ENCODE measurements at places on chromosomes 1 and 21. TPM values are rescaled to one million over a fixed set of nuclear protein-coding genes. Genes with fewer than 3 reads are reported as not detected.

- peaks cover 5% of the 10 kb centered on the region for H3K4me1 ChIP-seq
- H3K27me3 ChIP-seq, result no peaks in the 10 kb centered on the region
- no peak overlapping the region for H3K27ac ChIP-seq
- peaks cover 40% of the 10 kb centered on the region for H3K36me3 ChIP-seq
- peak overlapping the region; percentile 98 for H3K4me3 ChIP-seq
These were observed 1.2 kb downstream of the ETV3 start for GRCh38 chr1:157137046-157137407.

- H3K4me1 ChIP-seq, result no peaks in the 10 kb centered on the region
- H3K27ac ChIP-seq, result no peak overlapping the region
- no peak for DNase-seq
- H3K4me3 ChIP-seq, result no peak overlapping the region
These were observed 1078.5 kb upstream of the ADGRL4 start for GRCh38 chr1:80085067-80085466.

Gene RYR2
- 15.2 TPM for total RNA-seq

Gene NUP210L
- not detected for total RNA-seq

Gene MEGF6
- total RNA-seq, result 194 TPM

Gene KIFAP3
- total RNA-seq, result 12.6 TPM

DNA sequence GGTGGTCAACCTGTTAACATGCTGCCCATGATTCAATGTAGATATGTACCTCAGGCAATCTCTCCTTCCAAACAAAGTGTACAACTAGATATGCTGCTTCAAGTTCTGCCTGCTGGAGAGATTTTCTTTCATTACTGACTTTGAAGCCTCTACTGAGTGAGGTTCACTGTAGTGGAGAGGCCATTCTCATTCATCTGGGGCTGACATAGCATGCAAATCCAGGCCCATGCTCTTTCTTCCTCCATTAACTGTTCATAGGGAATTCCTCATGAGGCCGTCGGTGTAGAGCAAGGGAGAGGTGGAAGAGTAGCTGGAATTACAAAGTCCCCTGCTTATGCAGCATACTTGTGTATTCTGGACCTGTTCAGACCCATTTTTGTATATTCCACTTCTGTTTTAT, 38.6 kb downstream of the VANGL2 start:
- H3K4me3 ChIP-seq, result no peak overlapping the region
- no peaks in the 10 kb centered on the region for H3K27me3 ChIP-seq
- DNase-seq, result no peak
- H3K36me3 ChIP-seq, result no peaks in the 10 kb centered on the region

GRCh38 chr1:239861985-239862384, 229.7 kb upstream of the FMN2 start:
- no peak overlapping the region for H3K4me3 ChIP-seq
- DNase-seq, result no peak
- H3K4me1 ChIP-seq, result no peaks in the 10 kb centered on the region
- H3K27me3 ChIP-seq, result no peaks in the 10 kb centered on the region
- H3K36me3 ChIP-seq, result no peaks in the 10 kb centered on the region

DNA sequence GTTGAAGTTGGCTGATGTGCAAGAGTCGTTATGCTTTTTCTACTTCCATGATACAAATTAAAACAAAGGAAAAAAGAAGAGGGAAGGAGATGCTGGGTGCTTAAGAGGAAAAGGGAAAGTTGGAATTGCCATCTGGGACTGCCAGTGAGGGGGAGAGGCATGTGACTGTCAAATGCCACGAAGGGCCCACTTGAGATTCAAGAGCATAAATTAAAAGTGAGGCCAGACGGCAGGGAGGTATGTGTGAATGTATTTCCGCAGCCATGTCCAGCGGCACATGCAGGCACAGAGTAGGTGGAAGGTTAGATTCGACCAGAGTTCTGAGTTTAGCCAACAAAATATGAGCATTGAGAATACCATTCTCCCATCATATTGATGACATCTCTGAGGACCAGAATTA, 32.0 kb downstream of the NFASC start:
- DNase-seq, result no peak
- no peak overlapping the region for H3K27ac ChIP-seq
- H3K36me3 ChIP-seq, result no peaks in the 10 kb centered on the region
- no peaks in the 10 kb centered on the region for H3K27me3 ChIP-seq
- H3K4me1 ChIP-seq, result no peaks in the 10 kb centered on the region

Gene SLC44A3
- not detected for total RNA-seq

DNA sequence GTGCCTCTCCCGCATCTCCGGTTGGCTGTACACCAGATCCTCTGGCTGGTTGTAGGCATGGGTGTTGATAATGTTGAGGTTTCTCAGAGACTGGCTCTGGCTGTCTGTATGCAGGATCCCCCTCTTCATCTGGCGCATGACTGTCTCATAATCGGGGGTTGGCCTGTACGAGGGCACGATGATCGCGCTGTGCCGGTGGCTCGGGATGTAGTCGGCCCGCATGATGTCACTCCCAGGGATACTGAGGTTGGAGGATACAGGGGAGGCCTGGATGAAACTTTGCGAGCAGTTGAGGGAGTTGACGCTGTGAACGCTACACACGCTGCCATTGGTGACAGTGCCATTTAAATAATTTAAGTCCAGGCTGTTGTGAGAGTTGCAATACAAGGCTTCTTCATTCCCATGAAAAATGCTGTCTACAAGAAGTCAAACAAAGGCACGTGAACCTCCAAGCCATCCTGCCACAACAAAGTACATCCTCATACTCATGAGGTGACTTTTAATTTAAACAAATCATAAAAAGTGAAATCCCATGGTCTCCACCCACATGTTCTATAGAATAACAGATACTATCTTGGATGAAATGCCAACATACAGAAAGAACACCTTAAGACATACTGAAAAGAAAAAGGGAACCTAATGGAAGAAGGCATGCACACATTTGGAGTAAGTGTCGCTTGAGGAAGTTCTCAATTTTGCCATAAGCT, 103.6 kb downstream of the SMYD2 start:
- no peaks in the 10 kb centered on the region for H3K27me3 ChIP-seq
- no peak overlapping the region for H3K4me3 ChIP-seq
- DNase-seq, result no peak
- peaks cover 19% of the 10 kb centered on the region for H3K36me3 ChIP-seq

Gene PPM1J
- 10.0 TPM for total RNA-seq

GRCh38 chr1:8796812-8797211, 20.6 kb downstream of the RERE start:
- no peak overlapping the region for H3K27ac ChIP-seq
- no peaks in the 10 kb centered on the region for H3K36me3 ChIP-seq
- H3K27me3 ChIP-seq, result no peaks in the 10 kb centered on the region
- H3K4me1 ChIP-seq, result no peaks in the 10 kb centered on the region
- no peak for DNase-seq

DNA sequence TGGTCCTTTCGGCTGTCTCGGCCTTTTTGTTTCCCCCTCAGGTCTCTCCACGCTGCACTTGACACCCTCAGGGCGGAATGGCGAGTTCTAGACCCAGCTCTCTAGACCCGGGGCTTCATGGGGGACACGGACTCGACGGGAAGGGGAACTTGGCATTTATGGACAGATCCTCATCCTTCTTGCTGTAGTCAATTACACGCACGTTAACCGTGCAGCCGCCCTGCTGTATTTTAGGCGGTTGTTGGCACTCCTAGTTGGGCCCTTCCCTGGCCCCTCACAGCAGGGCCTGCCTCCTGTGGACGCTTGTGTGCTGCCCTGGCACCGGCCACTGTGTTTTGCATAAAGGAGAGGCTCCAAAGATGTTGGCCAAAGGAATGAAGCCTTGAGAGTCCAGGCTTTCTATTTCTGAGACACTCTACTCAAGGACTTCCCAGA, 558 bp upstream of the BTG3 start:
- no peaks in the 10 kb centered on the region for H3K27me3 ChIP-seq
- no peaks in the 10 kb centered on the region for H3K36me3 ChIP-seq
- H3K4me1 ChIP-seq, result peaks cover 7% of the 10 kb centered on the region
- DNase-seq, result peak; percentile 73
- H3K4me3 ChIP-seq, result peak overlapping the region; percentile 82

DNA sequence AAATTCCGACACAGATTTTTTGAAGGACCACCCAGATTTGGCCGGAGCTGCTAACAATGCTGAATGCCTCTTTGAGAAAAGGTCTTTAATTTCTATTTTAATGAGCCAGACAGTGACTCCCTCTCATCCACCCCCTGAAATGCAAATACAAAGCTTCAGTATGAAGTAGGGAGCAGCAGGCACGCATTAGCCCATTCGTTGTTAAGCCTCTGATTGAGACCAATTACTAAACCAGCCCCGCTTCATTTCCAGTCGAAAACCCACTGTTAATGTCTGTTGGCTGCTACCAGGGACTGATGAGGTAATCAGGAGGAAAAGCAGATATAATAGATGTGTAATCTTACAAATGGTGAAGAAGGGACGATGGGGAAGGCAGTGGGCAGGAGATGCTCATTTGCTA, 4.8 kb upstream of the C8A start:
- no peaks in the 10 kb centered on the region for H3K36me3 ChIP-seq
- H3K4me3 ChIP-seq, result no peak overlapping the region
- no peak for DNase-seq
- H3K27ac ChIP-seq, result no peak overlapping the region

Gene KCNJ15
- 17.5 TPM for total RNA-seq

DNA sequence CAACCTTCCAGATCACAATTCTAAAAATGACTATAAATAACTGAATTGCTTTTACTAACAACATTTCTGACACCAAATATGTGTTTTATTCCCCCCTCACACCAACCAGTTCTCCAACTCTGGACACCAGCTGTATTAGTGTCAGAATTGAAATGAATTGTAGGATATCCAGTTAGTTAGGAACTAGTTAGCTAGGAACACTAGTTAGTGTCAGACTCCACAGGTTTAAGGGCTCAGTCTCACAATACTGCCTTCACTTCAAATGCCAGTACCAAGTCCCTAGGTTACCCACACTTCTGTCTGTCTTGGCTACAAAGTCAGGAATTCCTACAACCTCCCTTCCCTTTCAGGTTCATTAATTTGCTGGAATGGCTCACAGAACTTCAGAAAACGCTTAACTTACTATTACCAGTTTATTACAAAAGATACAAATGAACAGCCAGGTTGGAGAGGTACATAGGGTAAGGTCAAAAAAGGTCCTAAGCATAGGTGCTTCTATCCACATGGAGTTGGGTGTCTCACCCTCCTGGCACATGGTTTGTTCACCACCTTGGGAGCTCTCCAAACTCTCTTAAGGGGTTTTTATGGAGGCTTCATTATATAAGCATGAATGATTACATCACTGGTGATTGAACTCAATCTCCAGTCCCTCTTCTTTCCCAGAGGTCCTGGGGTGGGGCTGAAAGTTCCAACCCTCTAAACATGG, 4.2 kb downstream of the STXBP3 start:
- no peak overlapping the region for H3K27ac ChIP-seq
- H3K4me3 ChIP-seq, result no peak overlapping the region
- no peak for DNase-seq
- H3K36me3 ChIP-seq, result peaks cover 11% of the 10 kb centered on the region
- H3K27me3 ChIP-seq, result no peaks in the 10 kb centered on the region

- no peak overlapping the region for H3K27ac ChIP-seq
- H3K4me3 ChIP-seq, result no peak overlapping the region
- no peak for DNase-seq
These were observed 18.8 kb upstream of the PWP2 start for GRCh38 chr21:44088401-44088780.

GRCh38 chr1:154934358-154934948, 2.1 kb downstream of the PMVK start:
- peaks cover 13% of the 10 kb centered on the region for H3K4me1 ChIP-seq
- H3K36me3 ChIP-seq, result peaks cover 18% of the 10 kb centered on the region
- no peak for DNase-seq
- no peak overlapping the region for H3K4me3 ChIP-seq
- H3K27me3 ChIP-seq, result no peaks in the 10 kb centered on the region

Gene HPCAL4
- total RNA-seq, result not detected

Gene SLC6A17
- total RNA-seq, result 0.11 TPM

DNA sequence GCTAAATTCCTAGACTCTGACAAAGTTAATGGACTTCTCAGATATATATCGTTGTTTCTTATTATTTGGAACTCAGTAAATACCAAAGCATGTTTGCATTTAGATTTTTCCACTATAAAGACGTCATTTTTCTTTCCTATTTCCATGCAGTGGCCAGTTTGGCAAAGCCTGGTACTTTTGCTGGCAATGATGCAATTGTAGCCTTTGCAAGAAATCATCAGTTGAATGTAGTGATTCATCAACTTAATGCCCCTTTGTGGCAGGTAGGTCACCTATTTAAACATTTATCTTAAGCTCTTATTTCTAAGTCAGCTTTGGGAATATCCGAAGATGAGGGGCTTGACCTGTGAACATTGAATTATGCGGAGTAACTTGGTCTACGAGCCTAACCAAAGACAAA, 12.0 kb downstream of the OTUD3 start:
- no peak overlapping the region for H3K27ac ChIP-seq
- DNase-seq, result no peak
- no peaks in the 10 kb centered on the region for H3K27me3 ChIP-seq

Gene LCE1E
- total RNA-seq, result not detected

DNA sequence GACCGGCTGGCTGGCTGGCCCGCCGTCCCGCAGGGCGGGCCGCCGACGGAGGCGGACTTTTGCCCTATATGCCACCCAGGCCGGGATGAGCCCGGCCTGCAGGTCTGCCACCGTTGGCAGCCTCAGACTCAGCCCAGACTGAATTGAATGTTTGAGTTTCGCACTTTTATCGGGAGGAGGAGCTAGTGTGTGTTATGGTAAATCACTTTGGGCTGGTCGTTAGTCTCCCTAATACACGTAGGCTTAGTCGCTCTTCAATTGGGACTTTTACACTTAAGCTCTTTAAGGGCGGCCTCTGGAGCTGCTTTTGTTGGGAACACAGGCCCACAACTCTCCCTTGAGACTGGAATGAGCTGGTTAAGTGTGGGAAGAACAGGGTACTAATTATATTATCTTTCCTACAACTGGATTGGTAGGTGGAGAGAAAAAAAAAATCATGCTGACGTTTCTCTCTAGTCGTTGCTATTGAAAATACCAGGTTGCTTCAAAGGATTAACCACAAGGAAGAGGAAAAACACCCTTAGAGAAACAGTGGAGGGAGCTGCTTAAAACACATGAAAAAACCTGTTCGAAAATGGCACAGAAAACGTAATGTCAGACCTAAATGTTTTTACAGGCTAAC, 1.4 kb upstream of the IRF2BP2 start:
- DNase-seq, result no peak
- peak overlapping the region; percentile 74 for H3K4me3 ChIP-seq
- peaks cover 15% of the 10 kb centered on the region for H3K4me1 ChIP-seq
- H3K36me3 ChIP-seq, result peaks cover 23% of the 10 kb centered on the region

Gene ERO1B
- 5.1 TPM for total RNA-seq

Gene CTTNBP2NL
- 13.0 TPM for total RNA-seq
